GM20000 (cell line): ENCODE measurements at places on chromosomes 11 and 22.
A peak's percentile ranks its signal among the peaks of the same experiment; 100 is the strongest.

DNA sequence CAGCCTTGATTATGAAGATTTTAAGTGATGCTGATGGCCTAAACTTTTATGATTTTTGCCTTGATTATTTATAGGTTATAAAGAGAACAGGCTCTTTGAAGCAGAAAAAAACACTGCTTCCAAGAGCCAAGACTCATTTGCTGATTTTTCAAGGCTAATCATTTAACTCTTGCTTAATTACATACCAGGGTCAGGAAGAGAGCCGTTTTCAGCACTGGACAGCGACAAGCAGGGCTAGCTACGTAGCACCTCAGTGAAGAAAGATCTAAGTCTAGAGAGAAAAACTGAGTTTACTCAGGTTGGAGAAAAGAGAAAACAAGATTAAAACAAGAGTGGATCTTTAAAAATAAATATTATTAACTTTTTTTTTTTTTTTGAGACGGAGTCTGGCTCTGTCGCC lies 615.4 kb upstream of the B3GAT1 start:
- peak; percentile 22 for DNase-seq

DNA sequence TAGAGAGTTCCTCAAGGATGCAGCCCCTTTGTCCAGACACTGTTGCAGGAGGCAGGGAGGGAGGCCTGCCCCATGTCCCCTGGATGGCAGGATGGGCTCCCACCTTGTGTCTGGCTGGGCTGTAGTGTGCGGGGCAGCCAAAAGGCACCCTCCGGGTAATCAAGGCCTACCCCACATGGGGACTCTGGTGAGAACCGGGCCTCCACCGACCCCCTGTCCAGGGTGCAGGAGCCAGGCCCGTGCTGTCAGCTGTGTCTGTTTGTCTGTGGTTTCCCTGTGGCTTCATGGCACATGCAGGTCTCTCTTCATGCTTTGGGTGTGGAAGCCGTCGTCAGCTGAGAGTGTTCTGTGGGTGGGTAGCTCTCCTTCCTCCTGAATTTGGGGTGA lies 1240.9 kb downstream of the BRD1 start:
- DNase-seq = no peak

GRCh38 chr11:50030193-50030592 lies 2.5 kb upstream of the OR4C45 start:
- no peak for DNase-seq

DNA sequence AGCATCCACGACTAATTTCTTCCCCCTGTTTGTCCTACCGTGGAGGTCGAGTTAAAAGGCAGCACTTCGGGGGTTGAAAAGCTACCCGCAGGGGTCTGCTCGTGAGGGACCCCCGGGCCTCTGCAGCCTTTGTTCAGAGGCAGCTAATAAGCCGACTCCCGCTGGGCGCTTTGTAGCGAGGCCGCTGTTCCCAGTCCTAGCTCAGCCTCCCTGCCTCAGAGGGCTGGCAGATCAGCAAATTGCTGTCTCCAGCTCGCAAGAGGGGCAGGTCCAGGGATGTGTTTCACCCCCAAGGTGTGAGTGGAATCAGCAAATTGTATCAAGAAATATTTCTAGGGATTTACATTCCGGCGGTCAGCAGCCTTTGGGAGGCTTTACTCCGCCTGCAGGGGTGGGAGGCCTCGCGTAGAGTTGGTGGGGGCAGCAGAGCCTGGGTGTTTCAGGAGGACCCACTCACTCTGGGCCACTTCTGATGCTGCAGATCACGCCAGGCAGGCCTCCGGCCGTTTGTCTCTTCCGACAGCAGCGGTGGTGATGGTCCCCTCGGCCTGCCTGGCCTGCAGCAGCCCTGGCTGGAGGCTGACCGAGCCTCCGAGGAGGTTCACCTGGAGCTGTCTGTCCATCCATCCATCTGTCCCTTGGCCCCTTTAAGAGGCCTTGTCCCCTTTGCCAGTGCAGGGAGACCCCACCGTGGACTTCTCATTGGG lies 21.6 kb upstream of the KCNQ1OT1 start:
- no peak for DNase-seq

- peak; percentile 29 for DNase-seq
These were observed 3.3 kb upstream of the JAML start for GRCh38 chr11:118227865-118228785.

GRCh38 chr11:120612513-120613263 lies 101.1 kb downstream of the GRIK4 start:
- DNase-seq = peak; percentile 79

GRCh38 chr11:122668562-122669090 lies 13.1 kb downstream of the UBASH3B start:
- DNase-seq = no peak

DNA sequence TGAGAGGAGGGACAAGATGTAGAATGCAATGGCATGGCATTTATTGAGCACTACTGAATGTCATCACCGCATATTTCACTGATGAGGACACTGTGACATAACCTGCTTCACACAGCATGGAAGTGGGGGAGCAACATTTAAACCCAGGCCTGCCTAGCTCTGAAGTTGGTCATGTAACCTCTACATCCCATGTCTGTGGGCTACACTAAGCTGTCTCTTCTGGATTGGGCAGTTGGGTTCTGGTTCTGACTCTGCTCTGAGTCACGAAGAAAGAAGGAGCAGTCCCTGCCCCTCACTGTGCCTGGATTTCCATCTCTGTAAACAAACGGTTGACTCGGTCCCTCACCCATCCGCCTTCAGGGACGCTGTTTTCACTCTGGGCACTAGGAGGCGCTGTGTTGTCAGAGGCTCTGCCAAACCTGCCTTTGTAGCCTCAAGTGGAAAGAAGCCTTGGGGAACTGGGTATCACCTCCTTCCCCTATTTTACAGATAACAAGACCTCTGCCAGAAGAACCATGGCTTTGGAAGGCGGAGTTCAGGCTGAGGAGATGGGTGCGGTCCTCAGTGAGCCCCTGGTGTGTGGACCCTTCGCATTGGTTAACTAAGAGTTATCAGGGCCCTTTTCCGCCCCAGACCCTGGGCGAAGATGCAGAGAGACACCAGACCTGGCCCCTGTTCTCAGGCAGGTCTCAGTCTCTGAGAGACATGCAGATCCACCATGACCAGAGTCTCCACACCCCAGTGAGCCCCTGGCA lies 12.7 kb upstream of the ARHGEF17 start:
- peak; percentile 84 for DNase-seq

- no peak for DNase-seq
These were observed 35.3 kb downstream of the DGCR2 start for GRCh38 chr22:19086896-19087295.

GRCh38 chr11:71263386-71263785 lies 11.0 kb upstream of the SHANK2 start:
- DNase-seq = no peak

DNA sequence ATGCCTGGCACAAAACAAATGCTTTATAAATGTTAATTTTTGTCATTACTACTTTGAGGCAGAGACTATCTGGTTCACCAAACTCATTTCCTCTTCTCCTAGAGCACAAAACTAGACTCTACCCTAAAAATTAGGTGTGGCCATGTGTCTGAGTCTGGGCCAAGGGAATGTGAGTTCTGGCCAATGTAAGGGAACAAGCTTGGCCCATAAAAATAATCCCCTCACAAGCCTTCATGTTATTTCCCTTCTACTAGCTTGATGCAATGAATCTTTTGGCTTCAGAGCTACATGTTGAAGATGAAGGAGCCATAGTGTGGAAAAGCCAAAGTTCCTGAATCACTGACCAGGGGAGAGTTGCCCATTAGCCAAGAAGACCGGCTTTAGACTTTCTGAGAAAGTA lies 406.5 kb upstream of the CCDC90B start:
- no peak for DNase-seq

DNA sequence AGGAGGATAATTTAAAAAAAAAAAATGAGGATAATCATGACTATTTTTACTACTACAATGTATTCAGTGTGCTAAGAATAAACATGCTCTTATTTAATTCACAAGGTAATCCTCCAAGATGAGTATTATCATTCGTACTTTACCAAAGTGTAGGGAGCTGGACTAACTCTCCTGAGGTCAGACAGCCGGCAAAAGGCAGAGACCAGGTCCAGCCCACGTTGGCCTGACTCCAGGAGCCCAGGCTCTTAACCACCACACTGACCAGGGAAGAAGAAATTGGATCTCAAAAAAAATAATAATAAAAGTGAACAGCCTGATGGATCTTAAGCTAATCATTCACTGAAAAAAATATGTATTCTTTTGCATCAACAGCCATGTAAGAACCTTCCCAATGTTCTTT lies 25.2 kb downstream of the PLAAT3 start:
- DNase-seq = no peak

GRCh38 chr11:56188602-56189001 lies 12.2 kb downstream of the OR5J2 start:
- DNase-seq = no peak

DNA sequence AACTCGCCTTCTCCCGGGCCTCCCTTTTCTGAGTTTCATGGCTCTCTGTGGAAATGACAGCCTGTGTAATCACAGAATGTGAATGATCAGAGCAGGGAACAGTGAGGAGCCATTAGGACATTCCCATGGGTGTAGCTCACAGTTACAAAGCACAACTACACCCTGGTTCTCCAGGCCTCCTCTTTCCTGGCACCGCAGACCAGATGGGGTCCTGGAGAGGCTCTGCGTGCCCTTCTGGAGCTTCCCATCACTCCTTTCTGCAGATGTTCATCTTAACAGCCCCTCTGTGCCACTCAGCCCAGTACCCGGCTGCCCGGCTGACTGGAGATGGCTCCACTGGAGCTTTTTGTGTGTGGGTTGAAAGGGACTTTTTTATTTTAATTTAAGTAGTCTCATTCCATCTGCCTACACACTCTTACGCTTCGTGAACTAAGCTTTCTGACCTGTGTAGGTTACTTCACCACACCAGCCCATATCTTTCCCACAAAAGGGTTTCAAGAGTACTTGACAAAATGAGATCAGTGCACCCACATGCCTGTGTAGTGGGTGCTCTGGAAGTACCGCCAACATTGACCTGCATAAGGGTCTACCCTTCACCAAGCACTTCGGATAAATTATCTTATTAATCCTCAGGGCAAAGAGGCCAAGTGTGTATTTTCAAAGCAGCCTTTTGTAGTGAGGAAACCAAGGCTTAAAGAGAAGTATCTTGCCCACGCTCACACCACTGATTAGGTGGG lies 29.8 kb downstream of the SREBF2 start:
- DNase-seq = peak; percentile 70

- DNase-seq = no peak
These were observed 20.9 kb downstream of the TSSC4 start for GRCh38 chr11:2421226-2421994.

DNA sequence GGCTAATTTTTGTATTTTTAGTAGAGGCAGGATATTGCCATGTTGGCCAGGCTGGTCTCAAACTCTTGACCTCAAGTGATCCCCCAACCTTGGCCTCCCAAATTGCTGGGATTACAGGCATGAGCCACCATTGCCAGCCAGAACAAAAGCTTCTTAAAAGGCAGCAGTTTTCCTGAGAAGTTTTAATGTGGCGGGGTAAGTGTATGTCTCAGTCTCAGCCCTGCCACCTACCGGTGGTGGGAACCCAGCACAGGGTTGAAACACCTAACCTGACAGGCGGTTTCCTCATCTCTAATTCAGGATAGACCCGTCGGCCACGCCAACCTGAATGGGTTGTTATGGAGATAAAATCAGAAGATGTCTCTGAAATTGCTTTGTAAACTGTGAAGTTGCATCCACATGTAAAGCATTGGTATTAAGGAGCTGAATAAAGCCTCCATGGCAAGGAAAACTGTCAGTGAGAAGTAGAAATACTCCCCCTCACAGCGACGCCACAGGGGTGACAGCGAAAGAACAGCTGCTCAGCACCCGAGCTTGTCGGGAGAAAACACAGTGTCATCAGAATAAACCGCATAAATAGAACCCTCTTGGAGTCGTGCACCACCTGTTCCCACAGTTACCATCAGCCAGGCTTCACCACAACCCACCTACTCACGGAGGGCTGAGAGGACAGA lies 165.9 kb upstream of the NCAM1 start:
- peak; percentile 63 for DNase-seq

DNA sequence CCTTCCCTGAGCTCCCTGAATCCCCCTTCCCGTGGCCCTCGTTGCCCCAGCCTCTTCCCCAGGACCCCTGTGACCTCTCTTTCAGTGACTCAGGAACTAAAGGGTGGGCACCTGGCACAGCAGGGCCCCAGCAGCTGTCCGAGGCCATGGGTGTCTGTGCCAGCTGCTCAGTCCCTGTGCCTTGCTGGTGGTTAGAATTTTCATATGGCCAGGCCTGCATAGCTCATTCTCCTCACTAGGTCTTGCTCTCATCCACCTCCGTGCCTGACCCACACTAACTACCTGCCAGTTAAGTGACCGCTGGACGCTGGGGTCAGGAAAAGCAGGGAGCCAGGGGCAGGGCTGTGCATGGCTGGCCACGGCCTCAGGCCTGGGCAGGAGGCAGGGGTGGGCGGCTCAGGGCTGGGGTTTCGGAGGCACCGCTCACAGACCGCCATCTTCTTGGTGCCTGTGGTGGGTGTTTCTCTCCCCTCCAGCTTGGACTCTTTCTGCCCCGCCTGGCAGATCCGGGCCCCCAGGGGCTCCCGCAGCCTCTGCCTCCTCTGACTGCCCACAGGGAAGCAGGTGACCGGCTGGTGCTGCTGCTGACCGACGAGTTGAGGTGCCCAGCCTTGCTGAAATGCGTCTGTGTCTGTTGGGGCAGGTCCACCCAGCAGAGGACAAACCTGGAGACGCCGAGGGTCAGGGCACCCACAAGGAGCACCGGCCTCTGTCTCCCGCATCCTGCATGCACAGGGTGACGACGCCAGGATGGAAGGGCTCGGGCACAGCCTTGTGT lies 20.3 kb downstream of the MRGPRD start:
- DNase-seq = no peak

- DNase-seq = peak; percentile 77
These were observed 580 bp downstream of the DTX4 start for GRCh38 chr11:59172345-59173079.

GRCh38 chr11:10918698-10919097 lies 60.8 kb upstream of the ZBED5 start:
- DNase-seq = no peak

DNA sequence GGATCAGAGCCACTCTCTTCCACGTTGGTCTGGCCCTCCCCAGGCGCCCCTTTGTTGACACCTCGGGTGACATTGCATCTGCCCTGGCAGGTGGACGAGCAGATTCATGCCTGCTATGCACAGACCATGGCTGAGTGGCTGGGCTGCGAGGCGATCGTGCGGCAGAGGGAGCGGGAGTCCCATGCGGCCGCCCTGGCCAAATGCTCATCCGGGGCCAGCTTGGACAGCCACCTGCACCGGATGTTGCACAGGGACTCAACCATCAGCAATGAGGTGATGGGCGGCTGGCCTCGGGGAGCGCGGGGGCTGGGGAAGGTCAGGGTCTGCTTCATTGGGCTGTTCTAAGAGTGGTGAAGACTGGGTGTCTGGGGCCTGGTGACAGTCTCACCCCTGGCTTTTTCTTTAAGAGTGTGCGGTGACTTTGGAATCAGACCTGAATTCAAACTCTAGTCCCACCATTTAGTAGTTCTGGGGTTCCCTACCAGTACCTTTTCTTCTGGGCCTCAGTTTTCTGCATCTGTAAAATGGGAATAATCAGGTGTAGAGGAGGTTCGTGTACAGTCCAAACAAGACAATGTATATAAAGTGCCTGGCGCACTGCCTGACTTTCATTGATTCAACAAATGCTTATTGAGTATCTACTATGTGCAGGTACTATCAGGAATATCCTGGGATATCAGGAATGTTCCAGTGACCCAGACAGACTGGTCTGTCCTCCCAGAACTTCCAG lies 53.0 kb downstream of the LHFPL7 start:
- DNase-seq = no peak

- DNase-seq = peak; percentile 86
These were observed 2.7 kb upstream of the RHOD start for GRCh38 chr11:67053896-67054329.

GRCh38 chr11:1257916-1258315 lies 35.0 kb downstream of the MUC5B start:
- DNase-seq = no peak

GRCh38 chr11:2273771-2274170 lies 3.4 kb upstream of the ASCL2 start:
- DNase-seq = no peak

- peak; percentile 7 for DNase-seq
These were observed 151.7 kb downstream of the UVRAG start for GRCh38 chr11:75966537-75967287.
